MCF 10A (cell line): ENCODE measurements at places on chromosomes 2 and 18. TPM values are rescaled to one million over a fixed set of nuclear protein-coding genes. Genes with fewer than 3 reads are reported as not detected.

DNA sequence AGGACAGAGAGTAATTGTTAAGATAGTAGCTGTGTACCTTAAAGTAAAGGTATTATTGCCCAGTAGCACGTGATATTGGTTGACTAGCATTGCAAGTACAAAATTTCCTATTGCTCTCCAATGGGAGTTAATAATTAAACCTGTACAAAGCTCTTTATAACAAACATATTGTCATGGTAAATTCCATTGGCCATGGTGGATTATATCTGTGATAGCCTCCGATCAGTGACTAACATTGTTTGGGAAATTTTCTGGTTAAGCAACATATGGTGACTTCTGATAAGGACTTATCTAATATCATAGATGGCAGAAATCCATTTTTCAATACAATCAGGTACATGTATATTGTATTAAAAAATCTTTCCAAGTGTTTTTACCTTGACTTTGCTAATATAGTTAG lies 360.8 kb downstream of the DCC start:
- H3K4me3 ChIP-seq: no peak overlapping the region
- no peaks in the 10 kb centered on the region for H3K36me3 ChIP-seq

- DNase-seq: no peak
- H3K27ac ChIP-seq: no peak overlapping the region
- no peaks in the 10 kb centered on the region for H3K36me3 ChIP-seq
- H3K4me3 ChIP-seq: no peak overlapping the region
Observed at GRCh38 chr2:106358521-106358920, 109.7 kb downstream of the RGPD3 start.

DNA sequence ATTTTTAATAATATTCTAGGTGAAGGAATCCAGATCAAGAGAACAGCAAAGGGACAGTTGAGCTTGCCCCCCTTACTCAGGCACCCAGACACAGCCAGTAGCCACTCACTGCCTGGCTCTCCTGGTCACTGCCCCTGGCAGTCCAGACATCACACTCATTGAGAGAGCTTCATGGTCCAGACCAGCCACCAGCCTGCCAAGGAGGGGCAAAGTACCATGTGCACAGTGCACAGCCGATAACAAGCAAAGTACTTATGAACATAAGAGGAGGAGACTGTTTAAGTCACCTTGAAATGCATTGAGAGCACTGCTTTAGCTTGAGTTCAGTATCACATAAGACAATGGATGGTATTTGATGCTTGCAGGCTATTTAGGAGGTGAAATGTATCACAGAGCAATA lies 21.6 kb upstream of the CYRIA start:
- no peak overlapping the region for H3K27ac ChIP-seq
- H3K4me1 ChIP-seq: no peaks in the 10 kb centered on the region
- no peak for DNase-seq
- H3K4me3 ChIP-seq: no peak overlapping the region
- no peaks in the 10 kb centered on the region for H3K36me3 ChIP-seq
- peaks cover 28% of the 10 kb centered on the region for H3K27me3 ChIP-seq

DNA sequence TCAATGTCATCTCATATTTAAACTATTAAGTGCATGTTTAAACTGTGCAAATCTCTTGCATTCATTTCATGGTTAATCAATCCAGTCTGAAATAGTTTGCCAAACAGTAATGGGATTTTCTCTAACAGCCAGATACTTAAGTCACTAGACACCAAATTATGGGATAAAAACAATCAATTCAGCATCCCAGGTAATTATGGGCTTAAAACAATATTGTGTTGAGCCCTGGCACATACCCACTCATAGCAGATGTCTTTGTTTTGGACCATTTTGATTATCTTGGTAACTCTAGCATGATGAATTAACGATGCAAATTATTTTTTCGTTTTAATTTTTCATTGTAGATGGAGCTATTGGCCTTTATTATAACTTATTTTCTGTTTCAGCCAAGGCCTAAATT lies 118.5 kb upstream of the CD302 start:
- no peak overlapping the region for H3K27ac ChIP-seq
- H3K4me1 ChIP-seq: peaks cover 5% of the 10 kb centered on the region
- H3K4me3 ChIP-seq: no peak overlapping the region
- no peak for DNase-seq
- no peaks in the 10 kb centered on the region for H3K27me3 ChIP-seq

DNA sequence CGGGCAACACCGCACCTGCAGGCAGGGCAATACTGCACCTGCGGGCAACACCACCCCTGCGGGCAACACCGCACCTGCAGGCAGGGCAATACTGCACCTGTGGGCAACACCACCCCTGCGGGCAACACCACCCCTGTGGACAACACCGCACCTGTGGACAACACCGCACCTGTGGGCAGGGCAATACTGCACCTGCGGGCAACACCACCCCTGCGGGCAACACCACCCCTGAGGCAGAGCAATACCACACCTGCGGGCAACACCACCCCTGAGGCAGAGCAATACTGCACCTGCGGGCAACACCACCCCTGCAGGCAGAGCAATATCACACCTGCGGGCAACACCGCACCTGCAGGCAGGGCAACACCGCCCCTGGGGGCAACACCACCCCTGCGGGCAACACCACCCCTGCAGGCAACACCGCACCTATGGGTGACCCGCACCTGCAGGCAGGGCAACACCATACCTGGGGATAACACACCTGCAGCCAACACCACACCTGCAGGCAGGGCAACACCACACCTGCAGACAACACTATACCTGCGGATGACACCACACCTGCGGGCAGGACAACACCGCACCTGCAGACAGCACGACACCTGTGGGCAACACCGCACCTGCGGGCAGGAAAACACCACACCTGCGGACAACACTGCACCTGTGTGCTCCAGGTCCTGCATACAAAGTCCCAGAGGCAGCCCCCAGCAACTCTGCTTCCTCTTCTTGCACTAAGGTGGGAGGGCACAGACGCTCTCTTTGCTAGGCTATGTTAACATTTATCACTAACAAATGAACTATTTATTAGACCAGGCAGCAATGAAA lies 57.7 kb downstream of the EIPR1 start:
- H3K4me3 ChIP-seq: no peak overlapping the region
- H3K27ac ChIP-seq: no peak overlapping the region
- no peaks in the 10 kb centered on the region for H3K27me3 ChIP-seq

GRCh38 chr2:212299943-212300342 lies 238.7 kb downstream of the ERBB4 start:
- no peaks in the 10 kb centered on the region for H3K36me3 ChIP-seq
- no peak overlapping the region for H3K27ac ChIP-seq
- peaks cover 74% of the 10 kb centered on the region for H3K27me3 ChIP-seq
- DNase-seq: no peak

DNA sequence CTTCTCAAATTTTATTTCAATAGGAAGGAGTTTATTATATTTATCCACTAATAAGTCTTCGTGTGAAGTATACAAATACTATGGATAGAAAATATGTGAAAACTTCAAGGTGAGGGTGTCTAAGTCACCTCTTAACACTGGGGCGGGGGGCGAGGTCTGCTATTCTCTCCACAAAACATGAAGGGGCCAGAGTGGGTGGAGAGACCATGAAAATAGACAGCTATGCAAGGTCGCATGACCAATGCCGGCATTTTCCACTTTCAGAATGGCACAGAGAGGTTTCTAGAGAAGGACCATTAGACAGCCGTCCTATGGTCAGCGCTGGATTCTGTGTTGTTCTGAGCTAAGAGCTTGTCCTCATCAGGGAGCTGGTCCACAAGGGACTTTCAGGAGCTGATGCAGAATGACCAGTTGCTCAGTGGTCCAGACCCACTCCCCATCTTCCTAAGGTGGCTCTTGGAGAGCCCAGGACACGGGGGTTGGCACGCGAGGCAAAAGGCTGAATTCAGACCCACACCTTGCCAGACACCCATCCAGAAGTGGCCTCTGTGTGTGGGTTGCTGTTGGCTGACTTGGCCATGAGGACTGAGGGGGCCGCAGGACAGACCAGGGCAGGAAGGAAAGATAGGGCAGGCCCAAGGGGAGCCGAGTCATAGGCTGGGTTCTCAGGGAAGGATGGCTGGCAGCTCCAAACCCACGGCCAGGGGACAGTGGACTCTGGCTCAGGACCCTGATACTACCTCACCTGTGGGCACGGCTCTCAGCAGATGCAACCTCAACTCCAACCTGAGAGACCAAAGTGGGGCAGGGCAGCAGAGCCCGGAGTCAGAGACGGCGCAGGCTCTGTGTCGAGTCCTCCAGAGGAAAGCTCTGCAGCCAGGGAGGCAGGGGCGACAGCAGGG lies 69.8 kb downstream of the NDUFA10 start:
- no peaks in the 10 kb centered on the region for H3K4me1 ChIP-seq
- no peak overlapping the region for H3K27ac ChIP-seq
- DNase-seq: no peak

The GALNT13 gene
- total RNA-seq: 0.44 and 0.54 TPM in 2 replicates

The TLX2 gene
- total RNA-seq: not detected in 2 replicates

The HOXD12 gene
- total RNA-seq: not detected in 2 replicates
